Glomerular endothelial cell (primary cell): ENCODE measurements at places on chromosomes 5 and 9. TPM values are rescaled to one million over a fixed set of nuclear protein-coding genes. Genes with fewer than 3 reads are reported as not detected.

GRCh38 chr9:114388764-114389375, 1.1 kb upstream of the AKNA start:
- DNase-seq = no peak

DNA sequence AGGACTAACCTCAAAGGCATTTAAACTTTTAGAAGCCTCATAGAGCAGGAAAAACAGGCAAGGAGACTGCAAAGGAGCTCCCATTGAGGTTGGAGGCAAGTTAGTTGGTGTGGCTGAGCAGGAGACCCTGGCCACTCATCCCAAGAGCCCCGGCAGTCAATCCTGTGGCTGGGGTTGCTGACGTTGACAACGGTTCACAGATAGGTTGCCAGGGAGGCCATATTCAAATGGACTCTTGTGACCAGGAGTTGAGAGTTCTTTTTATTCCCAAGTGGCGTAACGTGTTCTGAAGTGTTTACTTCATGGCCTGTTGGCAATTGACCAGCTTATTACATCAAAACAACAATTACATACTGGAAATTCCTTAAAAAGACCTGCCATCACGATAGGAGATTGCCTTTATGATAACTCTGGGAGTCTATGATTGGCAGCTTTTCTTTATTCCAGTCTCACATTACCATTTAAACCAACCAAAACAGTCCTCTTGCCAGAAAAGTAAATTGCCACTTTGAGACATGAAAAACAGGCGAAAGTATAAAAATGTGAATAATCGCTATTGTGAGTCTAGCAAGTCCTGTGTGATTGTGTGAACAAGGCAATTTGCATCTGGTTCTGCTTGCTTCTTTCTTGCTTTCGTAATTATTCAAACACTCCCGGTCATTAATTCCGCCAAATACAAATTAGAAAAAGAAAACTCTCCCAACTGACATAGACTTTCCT, 394.9 kb downstream of the MED10 start:
- no peak for DNase-seq

- no peak for DNase-seq
These were observed 55.5 kb downstream of the HABP4 start for GRCh38 chr9:96505316-96505991.

GRCh38 chr9:114465906-114466900, 39.1 kb downstream of the WHRN start:
- no peak for DNase-seq

- DNase-seq = no peak
These were observed 232.8 kb downstream of the ASTN2 start for GRCh38 chr9:117182046-117182445.

- DNase-seq = no peak
These were observed 147.4 kb upstream of the NFIL3 start for GRCh38 chr9:91571036-91571435.

GRCh38 chr5:114238771-114239313, 123.0 kb upstream of the KCNN2 start:
- DNase-seq = no peak

DNA sequence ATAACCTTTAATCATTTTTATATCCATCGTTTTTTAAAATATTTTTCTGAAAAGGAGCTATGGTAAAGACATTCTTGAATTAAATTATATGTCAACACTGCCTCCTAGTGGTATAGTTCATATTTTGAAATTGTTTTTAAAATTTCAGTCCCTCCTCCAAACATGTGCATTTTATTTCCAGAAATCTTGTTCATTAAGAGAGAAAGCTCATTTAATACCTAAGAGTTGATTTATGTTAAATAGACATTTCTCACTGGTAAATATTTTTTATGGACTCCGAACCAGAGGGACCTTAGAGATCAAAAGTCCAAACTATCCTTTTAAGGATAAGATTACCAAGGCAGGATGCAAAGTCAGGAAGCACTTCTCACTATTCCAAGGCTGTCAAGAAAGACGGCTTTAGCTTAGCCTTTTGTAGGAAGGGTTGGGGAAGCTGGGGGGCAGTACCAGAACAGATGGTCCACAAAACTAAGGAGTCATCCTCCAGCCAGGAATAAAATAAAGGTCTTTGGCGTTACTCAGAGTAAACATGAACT, 21.6 kb downstream of the BHMT start:
- DNase-seq = peak; percentile 34

DNA sequence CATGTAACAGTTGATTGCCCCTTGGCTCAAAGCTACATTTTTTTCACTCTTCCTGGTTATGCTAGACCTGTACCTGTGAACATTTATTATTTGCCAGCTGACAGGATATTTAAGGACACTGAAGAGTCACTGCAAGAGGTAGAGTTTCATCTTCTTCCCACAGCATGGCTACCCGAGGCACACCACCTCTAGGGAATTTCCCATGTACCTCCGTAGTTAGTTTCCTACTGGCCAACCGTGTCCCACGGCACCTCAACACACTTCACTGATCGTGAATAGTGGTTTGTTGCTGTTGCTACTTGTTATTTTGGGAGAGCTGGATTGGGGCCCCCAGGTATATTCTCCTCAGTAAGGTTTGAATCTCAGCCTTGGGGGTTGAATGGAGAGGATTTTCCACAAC, 648.6 kb downstream of the SEMA5A start:
- no peak for DNase-seq

DNA sequence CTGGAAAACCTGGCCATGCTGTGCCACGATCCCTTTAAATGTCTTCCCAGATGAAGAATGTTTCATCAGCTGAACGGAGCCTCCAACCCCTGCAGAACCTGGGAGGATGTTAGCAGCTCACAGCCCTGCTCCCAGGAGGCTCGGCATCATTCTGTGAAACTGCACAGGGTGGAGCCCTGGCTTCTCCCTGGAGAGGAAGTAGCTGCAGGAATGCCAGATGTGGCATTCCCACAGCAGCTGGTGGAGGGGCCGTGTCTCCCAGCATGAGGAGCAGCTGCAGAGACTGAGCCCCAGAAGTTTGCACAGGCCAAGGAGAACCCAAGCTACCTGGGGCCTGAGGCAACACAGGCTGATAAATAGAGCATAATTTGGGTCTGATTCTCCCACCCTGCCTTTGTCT, 165.8 kb upstream of the MAP3K1 start:
- no peak for DNase-seq

- no peak for DNase-seq
These were observed 17.0 kb downstream of the GRXCR2 start for GRCh38 chr5:145855763-145856267.

The FBP2 gene
- total RNA-seq = not detected in 2 replicates

The TNFSF8 gene
- not detected in 2 replicates for total RNA-seq

The DRD1 gene
- not detected in 2 replicates for total RNA-seq

The ARID3C gene
- 0.29 TPM in 1 of 2 replicates, not detected in the other for total RNA-seq

The RIMOC1 gene
- total RNA-seq = 14.8 and 20.9 TPM in 2 replicates

The PDE6A gene
- total RNA-seq = not detected in 2 replicates
